Lung microvascular endothelial cell (primary cell): ENCODE measurements at places on chromosomes 11 and 22. TPM values are rescaled to one million over a fixed set of nuclear protein-coding genes. Genes with fewer than 3 reads are reported as not detected.

- no peak for DNase-seq
These were observed 519.9 kb downstream of the TBC1D22A start for GRCh38 chr22:47282366-47282765.

- DNase-seq = no peak
These were observed 30.2 kb downstream of the UQCR10 start for GRCh38 chr22:29797351-29797750.

DNA sequence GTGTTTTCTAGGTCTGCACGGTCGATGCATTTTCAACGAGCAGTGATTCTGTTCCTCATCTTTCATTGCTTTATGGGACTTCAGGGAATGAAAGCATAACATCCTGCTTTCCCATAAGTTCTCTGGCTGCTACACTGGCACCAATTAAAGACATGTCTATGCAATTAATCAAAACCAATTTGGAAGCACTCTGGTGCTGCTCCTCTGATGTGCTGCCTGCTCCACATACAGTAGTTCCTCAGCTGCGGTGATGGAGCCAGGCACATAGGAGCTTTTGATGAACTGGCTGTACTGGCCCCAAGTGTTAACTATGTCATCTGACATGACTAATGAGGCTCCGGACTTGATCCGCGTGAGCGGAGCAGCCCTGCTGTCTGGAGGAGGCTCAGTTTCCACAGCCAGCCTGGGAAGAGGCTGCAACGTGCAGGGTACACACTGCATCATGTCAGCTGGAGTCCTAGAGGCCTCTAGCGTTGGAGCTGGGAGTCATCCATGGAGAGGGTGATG, 29.8 kb downstream of the GVQW3 start:
- DNase-seq = no peak

The APOA1 gene
- total RNA-seq = under 0.01 TPM in 1 of 2 replicates, not detected in the other

The EPS8L2 gene
- 0.99 and 2.6 TPM in 2 replicates for total RNA-seq

DNA sequence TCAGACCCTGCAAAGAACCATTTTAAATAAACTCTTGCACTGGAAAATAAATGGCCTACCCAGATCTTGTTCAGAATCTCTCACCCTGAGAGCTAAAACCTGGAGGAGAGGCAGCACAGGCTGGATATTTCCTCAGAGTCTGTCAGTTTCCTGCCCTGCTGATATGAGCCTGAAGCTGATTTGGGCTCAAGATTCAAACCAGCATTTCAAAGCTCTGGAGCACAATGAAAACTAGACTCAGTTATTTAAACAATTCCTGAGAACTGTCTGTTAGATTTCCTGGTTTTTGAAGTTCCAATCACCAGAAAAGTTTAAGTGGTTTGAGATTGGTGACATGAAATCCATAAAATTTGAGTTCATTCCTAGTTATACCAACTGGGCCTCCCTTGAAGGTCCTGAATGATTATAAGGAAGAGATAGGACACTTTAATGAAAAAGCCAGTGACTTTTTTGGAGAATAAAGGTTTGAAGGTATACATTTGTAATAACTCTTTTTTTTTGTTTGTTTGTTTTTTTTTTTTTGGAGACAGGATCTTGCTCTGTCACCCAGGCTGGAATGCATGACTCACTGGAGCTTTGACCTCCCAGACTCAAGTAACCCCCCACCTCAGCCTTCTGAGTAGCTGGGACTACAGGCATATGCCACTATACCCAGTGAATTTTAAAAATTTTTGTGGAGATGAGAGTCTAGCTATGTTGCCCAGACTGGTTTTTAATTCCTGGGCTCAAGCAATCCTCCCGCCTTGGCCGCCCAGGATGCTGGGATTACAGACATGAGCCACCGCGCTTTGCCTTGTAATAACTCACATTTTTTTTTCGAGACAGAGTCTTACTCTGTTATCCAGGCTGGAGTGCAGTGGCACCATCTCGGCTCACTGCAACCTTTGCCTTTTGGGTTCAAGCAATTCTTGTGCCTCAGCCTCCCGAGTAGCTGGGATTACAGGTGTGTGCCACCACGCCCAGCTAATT, 8.0 kb upstream of the ESAM start:
- DNase-seq = no peak

GRCh38 chr22:48099671-48100070, 1337.2 kb downstream of the TBC1D22A start:
- DNase-seq = no peak

The PRR5 gene
- 5.2 and 8.5 TPM in 2 replicates for total RNA-seq

- DNase-seq = no peak
These were observed 4.4 kb downstream of the APOL1 start for GRCh38 chr22:36257308-36257707.

The CNIH2 gene
- under 0.01 TPM in 1 of 2 replicates, not detected in the other for total RNA-seq

The KRTAP5-1 gene
- not detected in 2 replicates for total RNA-seq

DNA sequence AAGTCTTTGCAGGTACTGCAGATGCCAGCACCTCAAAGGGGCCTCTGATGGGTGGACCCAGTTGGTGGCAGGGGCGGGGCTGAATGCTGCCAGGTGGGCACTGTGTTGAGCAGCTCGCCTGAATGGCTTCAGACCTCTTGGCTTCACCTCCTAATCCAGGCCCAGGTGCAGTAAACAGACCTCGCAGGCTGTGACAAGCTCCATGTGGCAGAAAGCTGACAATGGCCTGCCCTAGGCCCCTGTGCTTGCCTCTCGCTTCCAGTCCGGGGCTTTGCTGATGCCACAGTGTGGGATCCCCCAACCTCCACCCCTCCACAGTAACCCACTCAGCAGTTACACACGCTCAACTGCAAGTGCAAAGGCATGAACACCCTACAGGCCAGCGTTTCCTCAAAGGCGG, 9.4 kb downstream of the IGLL1 start:
- DNase-seq = no peak

DNA sequence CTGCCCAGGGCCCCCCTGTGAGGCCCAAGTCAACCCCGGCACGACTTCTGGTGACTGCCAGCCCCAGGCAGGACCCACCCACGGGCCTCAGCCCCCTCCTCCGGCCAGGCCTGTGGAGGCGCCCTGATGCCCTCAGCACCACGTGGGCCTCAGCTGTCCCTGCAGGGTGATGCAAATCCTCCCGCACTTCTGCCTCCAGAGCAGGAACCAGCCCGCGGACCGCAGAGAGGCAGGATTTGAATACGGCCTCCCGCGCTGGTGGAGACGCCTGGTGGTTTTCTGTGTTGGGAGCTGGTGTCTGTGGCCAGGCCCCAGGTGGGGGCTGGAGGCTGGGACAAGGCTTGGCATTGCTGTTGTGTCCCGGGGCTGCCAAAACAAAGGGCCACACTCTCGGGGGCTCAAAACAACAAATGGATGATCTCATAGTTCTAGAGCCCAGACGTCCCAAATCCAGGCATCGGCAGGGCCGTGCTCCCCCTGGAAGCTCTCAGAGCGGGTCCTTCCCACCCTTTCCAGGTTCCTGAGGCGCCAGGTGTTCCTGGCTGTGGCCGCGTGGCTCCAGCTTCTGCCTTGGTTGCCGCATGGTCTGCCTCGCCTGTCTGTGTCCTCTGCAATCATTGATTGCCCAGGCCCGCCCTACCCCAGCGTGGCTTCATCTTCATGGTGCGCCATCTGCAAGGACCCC, 19.4 kb downstream of the TRPM5 start:
- DNase-seq = no peak

The DKK3 gene
- total RNA-seq = 219 and 225 TPM in 2 replicates

DNA sequence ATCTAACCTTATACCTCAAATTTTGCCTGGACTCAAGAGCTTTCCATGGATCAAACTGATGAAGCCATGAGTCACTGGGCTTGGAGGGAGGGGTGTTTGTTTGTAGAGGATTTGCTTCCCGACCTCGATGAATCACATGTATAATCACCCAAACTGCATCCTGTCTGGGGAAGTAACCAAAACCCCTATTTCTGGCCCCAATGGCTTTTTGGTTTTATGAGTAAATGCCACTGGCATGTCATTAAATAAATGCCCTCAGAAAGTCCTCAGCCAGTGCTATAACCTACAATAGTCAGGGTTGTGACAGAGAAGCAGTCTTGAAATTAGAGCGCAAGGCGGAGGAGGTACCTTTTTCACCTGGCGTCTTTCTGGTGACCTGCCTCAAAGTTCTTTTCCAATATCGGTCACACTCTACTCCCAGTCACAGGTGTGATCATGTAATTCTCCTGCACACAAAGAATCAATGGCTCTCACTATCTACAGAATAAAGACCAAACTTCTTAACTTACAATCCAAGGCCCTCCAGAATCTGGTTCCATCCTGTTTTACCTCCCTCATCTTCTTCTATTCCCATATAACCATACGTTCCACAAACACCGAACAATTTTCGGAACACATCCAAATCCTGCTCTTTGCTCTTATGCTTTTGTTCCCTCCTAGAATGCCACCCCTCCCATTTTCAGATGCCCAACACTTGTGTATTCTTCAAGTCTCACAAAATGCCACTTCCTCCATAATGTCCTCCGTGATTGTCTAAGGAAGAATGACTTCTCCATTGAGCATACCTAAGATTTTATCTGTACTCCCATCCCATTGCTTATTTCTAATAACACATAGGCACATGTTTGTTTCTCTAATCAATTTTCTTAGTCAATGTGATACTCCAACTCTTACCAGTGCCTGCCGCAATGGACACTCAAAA, 81.3 kb upstream of the BLID start:
- DNase-seq = peak; percentile 98

The BMAL1 gene
- 6.3 and 8.5 TPM in 2 replicates for total RNA-seq

DNA sequence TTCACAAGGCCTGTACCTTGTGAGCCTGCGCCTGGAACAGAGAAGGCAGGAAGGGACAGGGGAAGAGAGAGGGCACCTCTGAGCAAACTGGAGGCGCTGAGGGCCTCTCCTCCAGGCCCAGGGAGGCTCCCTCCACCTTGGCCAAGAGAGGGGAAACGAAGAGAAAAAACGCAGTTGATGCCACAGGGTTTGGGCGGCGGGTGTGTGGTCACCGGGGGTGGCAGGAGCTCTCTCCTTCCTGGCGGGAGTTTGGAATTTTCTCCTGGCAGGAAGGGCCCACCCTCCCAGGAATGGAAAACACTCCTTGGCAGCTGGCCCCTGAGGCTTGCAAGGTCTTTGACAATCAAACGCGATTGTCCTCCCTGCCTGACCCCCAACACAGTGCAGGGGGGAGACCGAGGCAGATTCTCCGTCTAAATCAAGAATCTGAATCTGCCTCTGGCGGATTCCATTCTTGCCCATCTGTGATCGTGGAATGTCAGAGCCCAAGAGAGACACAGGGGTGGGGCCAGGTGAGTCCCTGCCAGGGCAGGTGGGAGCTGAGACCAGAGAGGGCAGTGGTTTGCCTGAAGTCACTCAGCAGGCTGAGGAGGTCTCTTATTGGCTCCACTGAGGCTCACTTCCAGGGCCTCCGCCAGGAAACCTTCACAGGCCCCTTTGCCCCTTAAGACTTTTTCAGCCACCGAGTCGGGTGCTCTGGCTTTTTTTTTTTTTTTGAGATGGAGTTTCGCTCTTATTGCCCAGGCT, 21.0 kb downstream of the RPL3 start:
- no peak for DNase-seq

DNA sequence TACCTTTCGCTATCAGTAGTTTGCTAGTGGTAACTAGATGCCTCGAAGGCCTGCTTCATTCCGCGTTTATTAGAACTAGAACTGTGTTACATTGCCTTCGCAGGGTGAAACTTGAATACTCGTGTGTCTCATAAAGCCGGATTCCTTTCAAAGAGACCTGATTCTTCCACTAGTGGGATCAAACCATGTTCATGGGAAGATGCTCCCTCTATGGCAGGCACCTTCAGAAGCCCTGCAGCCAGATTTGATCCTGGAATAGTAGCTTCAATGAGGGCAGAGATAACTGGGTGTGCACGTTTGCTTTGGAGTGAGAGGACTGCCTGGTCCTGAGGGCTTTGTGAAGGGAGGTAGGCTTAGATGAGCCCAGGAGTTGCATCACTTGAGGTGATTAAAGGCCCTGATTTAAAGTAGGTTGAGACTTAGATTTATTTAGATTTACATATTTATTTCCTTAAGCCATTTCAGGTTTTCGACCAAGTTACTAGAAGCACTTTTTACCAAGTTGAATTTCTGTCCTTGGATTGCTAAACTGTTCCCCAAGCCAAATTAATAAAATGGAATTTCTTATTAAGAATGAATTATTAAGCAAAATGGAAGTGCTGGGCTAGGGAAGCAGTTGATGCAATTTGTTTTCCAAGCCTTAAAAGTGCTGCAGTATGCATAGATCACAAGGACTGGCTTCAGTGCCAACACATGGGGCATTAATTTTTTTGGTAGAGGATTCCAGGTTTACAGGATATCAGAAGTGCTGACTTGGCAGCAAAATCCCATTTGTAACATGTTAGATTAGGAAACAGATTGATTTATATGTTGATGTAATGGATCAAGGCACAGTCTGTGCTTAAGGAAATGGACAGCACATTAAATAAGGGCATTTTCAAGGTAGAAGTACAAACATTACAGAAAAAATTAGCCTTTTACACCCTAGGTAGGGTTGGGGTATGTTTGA, 32.9 kb downstream of the APLP2 start:
- DNase-seq = no peak

The C11orf86 gene
- total RNA-seq = not detected in 2 replicates

DNA sequence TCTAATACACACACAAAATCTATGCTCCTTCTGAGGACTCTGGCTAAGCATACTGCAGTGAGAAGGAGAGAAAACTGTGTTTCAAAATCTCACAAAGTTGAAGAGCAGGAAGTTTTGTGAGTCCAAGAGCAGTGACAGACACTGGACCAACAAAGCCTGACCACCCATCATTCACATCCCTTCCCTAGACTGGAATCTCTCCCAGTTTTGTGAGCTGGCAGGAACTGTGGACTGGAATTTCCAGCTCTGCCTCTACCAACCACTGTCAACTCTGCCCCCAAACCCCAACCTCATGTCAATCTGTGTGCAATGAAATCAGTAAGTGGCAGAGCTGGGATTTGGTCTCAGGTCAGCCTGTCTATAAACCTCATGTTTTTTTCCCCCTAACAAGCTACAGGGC, 112.6 kb downstream of the ARL14EP start:
- DNase-seq = peak; percentile 1

DNA sequence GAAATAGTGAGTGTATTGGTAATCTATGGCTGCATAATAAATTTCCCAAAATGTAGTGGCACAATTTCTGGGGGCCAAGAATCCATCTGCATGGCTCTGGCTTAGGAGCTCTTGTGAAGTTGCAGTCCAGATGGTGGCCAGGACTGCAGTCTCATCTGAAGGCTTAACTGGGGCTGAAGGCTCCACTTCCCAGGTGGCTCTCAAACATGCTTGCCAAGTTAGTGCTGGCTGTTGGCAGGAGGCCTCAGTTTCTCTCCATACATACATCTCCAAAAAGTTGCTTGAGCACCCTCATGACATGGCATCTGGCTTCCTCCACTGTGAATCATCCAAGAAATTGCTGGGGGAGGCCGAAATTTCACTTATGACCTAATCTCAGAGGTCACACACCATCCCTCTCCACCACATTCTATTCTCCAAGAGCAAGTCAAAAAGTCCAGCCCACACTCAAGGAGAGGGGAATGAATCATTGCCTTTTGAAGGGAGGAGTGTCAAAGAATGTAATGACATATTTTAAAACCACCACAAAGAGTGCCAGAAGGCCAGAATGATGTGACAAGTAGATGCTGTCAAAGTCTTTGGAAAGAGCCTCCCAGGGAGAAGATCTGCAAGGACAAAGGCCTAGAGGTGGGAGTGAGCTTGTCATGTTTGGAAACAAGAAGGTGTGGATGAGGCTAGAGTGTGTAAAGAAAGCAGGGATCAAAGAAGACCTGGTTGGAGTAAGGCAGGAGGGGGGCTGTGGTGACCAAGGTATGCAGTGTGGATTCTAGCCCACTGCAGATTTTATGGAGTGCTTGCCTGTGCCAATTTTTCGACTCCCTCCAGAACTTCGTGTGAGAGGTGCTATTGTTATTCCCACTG, 566.2 kb downstream of the MIAT start:
- DNase-seq = no peak

The IFITM2 gene
- 32.1 and 71.9 TPM in 2 replicates for total RNA-seq
